ENCODE measurements at places on chromosomes 12 and 14. TPM values are rescaled to one million over a fixed set of nuclear protein-coding genes. Genes with fewer than 3 reads are reported as not detected.
A peak's percentile ranks its signal among the peaks of the same experiment; 100 is the strongest.

DNA sequence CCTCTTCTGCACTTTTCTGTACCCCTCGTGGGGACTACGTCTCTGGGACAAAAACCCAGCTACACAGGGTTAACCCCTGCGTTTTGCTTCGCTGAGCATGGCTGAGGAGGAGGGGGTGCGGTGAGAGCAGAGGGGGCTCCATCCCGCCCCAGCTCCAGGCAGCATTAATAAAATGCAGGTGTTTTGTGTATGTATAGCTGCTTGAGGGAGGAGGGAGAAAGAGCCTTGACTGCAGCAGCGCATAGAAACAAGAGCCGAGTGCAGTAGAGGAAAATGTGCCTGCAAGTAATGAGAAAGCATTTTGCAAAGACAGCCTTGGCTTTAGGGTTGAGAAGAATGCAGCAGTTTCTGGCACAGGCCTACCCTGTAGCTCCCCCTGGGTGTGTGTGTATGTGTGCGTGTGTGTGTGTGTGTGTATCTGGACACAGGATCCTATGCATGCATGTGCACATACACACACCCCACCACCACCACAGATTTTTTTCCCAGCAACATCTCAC is 103.9 kb downstream of the ZFP36L1 start:
- H3K36me3 ChIP-seq = no peaks in the 10 kb centered on the region
- peak overlapping the region; percentile 28 for H3K27ac ChIP-seq
- H3K27me3 ChIP-seq = no peaks in the 10 kb centered on the region
- H3K4me3 ChIP-seq = no peak overlapping the region
- peak; percentile 76 for DNase-seq
- H3K4me1 ChIP-seq = peaks cover 41% of the 10 kb centered on the region

GRCh38 chr14:56099081-56099797 is 19.0 kb upstream of the PELI2 start:
- no peak overlapping the region for H3K4me3 ChIP-seq
- H3K36me3 ChIP-seq = no peaks in the 10 kb centered on the region
- peaks cover 12% of the 10 kb centered on the region for H3K27me3 ChIP-seq
- peaks cover 4% of the 10 kb centered on the region for H3K4me1 ChIP-seq

DNA sequence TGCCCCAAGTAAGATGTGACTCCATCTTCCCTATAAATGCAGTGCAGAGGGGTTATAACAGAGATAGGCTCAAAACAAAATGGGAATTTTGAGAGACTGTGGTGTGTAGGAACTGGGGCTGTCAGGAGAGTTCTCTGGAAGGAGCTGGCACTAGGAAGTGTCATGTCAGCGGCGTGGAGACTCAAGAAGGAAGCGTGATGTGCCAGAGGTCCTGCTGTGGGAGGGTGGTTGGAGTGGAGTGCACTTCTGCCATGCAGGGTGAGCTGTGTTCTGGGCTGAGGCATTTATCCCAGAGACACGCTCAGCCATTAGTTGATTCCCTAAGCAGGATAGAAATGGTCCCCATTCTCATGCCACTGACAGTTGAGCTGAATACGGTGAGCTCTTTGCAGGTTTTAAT is 19.0 kb downstream of the GLT1D1 start:
- H3K4me3 ChIP-seq = no peak overlapping the region
- no peaks in the 10 kb centered on the region for H3K4me1 ChIP-seq
- no peaks in the 10 kb centered on the region for H3K36me3 ChIP-seq
- no peak for DNase-seq

- H3K4me1 ChIP-seq = no peaks in the 10 kb centered on the region
- no peak for DNase-seq
- H3K4me3 ChIP-seq = no peak overlapping the region
- no peaks in the 10 kb centered on the region for H3K27me3 ChIP-seq
These were observed 14.4 kb upstream of the SERPINA10 start for GRCh38 chr14:94307410-94307992.

DNA sequence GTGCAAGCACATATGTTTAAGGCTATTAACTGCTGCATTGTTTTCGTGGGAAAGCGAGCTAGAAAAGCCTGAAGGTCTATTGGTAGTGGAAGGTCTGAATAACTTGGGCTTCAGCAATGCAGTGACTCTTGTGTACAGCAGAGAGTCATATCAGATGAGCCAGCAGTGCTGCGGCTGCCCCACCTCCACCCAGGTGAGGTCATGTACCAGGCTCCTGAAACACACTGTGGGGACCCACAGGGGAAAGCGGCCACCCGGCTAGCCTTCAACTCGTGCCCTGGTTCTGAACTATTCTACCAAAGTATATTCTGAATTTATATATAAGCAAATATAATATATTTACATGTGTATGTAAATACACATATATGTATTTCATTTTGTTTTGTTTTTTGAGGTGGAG is 12.7 kb upstream of the RAN start:
- H3K27me3 ChIP-seq = peaks cover 4% of the 10 kb centered on the region
- H3K36me3 ChIP-seq = no peaks in the 10 kb centered on the region
- H3K4me3 ChIP-seq = no peak overlapping the region
- H3K27ac ChIP-seq = no peak overlapping the region
- no peak for DNase-seq

DNA sequence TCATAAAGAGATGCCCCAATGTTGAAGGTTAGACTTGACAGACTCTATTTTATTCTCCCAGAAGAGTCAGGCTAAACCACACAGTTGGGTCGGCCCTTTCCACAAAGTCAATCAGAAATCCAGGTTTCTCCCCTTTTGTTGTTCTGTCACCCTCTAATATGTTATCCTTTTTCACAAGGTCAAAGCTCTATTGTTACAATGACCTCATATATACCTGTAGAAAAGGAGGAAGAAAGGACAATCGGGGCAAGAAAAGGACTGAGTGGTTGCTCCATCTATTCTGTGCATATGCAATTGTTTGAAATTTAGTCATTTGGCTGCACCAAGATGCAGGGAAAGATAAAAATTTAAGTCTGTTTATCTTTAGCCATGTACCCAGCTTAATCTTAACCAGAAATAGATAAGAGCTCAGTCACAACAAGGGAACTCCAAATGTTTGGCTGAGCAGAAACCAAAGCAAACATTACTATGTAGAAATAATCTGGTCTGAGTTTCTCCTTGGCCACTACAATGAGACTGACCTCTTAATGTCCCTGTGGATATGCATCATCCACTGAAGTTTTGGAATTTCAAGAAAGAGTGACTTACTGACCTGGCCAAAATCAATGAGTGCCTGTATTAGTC is 503.7 kb downstream of the GALC start:
- H3K4me1 ChIP-seq = no peaks in the 10 kb centered on the region
- no peak overlapping the region for H3K4me3 ChIP-seq
- no peak overlapping the region for H3K27ac ChIP-seq
- no peaks in the 10 kb centered on the region for H3K27me3 ChIP-seq

DNA sequence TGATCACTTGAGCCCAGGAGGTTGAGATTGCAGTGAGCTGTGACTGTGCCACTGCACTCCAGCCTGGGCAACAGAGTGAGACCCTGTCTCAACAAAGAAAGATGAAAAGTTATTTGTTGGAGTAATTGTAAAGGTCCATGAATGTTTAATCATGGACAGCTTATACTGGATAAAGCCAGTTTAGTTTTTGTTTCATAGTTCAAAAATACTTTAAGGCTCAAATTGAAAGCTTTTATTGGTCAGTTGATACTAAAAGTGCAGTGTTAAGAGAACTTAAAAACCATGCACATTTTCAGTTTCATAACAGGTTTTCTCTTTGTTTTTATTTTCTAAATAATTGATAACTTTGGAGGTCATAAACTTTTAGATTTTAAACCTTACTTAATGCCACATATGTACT is 108.4 kb downstream of the MON2 start:
- H3K27me3 ChIP-seq = no peaks in the 10 kb centered on the region
- peaks cover 13% of the 10 kb centered on the region for H3K36me3 ChIP-seq
- no peak for DNase-seq
- no peak overlapping the region for H3K27ac ChIP-seq
- H3K4me3 ChIP-seq = no peak overlapping the region

GRCh38 chr12:26808766-26809476 is 24.1 kb downstream of the ITPR2 start:
- DNase-seq = no peak
- no peak overlapping the region for H3K4me3 ChIP-seq
- H3K4me1 ChIP-seq = peaks cover 2% of the 10 kb centered on the region
- H3K27ac ChIP-seq = no peak overlapping the region
- no peaks in the 10 kb centered on the region for H3K36me3 ChIP-seq
- H3K27me3 ChIP-seq = no peaks in the 10 kb centered on the region

DNA sequence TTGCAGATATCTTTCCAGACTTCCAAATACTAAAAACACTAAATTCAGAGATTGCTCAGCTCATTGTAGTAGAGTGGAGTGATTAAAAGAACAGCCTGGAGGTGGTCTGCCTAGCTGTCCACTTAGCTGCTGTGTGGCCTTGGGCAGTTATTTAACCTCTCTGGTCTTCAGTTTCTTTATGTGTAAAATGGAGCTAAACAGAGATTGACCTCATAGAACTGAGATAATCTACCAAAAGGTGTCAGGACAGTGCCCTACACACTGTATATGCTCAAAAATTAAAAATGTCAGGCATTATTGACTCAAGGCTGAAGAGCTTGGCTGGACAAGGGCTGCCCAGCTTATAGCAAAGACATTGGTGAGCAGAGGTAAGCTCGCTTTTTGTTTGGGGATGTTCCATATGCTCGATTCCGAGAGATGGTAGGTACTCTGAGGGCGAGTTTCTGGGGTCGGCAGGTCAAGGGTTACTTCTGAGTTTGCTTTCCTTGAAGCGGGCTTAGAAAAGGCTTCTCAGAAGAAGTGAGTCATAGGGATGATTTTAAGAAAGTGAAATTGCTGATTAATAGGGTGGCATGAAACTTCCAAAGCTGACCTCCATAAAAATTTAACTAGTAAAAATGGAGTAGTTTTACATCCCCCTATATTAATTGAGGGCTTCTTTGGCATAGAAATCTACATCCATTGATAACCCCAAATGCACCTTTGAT is 107.5 kb downstream of the GPATCH2L start:
- no peaks in the 10 kb centered on the region for H3K27me3 ChIP-seq
- H3K4me3 ChIP-seq = no peak overlapping the region
- DNase-seq = no peak
- H3K4me1 ChIP-seq = no peaks in the 10 kb centered on the region

DNA sequence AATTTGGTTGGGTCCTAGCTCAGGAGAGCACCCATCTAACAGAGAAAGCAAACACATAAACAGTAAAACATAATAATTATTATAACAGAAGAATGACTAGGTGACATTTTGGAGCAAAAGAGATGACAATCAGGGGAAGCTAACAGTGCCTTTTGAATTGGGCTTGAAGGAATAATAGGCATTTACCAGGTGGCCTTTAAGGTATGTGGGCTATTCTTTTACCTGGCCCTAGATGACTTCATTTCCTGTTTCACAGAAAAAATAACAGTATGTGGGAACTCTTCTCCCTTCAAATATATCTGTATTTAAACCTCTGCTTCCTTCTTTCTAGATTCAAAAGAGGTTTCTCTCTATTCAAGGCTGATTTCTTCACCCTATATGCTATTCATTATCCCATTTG is 3.8 kb downstream of the IRAK4 start:
- no peak for DNase-seq
- H3K36me3 ChIP-seq = no peaks in the 10 kb centered on the region
- H3K4me3 ChIP-seq = no peak overlapping the region

- no peaks in the 10 kb centered on the region for H3K27me3 ChIP-seq
- H3K27ac ChIP-seq = no peak overlapping the region
- H3K4me1 ChIP-seq = peaks cover 10% of the 10 kb centered on the region
These were observed 13.4 kb downstream of the GSG1 start for GRCh38 chr12:13090054-13090453.

DNA sequence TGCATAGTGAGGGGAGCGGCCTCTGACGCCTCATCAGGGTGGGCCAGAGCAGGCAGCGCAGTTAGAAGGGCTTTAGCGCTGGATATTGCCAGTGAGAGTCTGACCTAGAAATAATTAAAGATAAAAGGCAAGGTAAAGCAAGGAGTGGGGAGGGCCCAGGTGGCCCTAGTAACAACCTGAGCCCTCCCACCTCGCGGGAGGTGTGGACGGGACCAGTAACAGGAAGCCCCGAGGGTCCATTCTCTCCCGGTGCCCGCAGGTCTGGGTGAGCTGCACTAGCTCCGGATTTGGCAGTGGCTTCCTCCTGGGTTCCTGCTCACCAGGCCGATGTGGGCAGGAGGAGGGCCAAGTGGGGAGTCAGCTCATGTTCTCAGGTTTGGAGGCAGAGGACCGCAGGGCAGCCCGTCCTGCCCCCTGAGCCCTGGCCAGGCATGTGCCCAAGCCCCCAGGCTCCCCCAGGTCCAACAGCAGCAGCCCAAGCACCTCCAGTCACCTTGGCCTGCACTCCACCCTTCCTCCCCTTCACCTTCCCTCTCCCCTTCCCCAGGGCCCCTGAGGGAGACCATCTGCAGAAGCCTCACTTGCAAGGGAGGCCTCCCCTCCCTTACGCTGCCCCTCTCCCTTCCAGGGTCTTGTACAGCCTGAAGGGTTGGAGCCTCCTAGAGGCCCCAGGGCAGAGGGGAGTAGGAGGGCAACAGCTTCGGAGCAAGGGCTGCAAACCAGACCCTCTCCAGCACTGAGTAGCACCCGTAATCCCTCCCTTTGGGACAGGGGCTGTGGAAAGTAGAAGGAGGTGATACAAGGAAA is 144.3 kb upstream of the FKBP4 start:
- H3K4me1 ChIP-seq = no peaks in the 10 kb centered on the region
- H3K27ac ChIP-seq = no peak overlapping the region
- peaks cover 7% of the 10 kb centered on the region for H3K36me3 ChIP-seq
- H3K27me3 ChIP-seq = no peaks in the 10 kb centered on the region

DNA sequence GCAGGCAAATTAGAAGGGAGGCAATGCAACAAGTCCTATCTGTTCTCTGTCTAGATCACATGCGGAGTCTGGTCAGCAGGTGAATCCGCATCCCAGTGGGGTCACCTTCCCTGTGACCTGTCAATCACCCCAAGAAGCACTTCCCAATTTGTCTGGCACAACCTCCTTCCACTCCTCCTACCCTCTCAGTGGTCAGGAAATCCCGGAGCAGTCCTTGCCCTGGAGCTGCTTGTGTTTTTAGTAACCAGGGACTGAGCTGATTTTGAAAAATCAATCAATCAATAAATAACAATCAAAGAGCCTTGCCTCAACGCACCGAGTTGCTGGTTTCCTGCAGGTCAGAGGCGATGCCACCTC is 572 bp upstream of the ACSS3 start:
- peaks cover 2% of the 10 kb centered on the region for H3K4me1 ChIP-seq
- no peak overlapping the region for H3K27ac ChIP-seq
- no peaks in the 10 kb centered on the region for H3K36me3 ChIP-seq
- H3K27me3 ChIP-seq = no peaks in the 10 kb centered on the region

DNA sequence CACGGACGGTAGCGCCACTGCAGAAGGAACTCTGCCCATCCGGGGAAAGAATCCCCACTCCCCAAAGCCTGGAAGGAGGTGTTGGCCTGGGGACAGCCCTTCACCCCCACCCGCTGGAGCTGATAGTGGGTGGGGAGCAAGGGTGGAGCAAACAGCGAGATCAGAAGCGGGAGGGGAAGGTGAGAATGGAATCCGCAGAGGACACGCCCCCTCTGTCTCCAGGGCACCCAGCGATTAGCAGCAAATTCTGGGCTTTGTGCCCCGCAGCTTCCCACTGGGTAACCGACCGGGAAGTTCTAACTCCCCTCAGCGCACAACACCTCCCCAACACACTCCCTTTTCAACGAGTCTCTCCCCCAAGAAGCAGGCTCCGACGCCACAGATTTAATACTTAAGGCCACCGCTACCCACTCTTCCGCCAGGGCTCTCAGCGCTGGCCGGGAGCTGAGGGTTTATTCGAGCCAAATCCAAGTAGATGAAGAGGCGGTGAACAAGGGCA is 1.4 kb downstream of the SLC25A29 start:
- H3K36me3 ChIP-seq = peaks cover 7% of the 10 kb centered on the region
- H3K27ac ChIP-seq = peak overlapping the region; percentile 19
- peak; percentile 22 for DNase-seq

EID3 gene
- total RNA-seq = 6.9 TPM

RAB15 gene
- 3.3 TPM for total RNA-seq

WSCD2 gene
- not detected for total RNA-seq

CCDC177 gene
- not detected for total RNA-seq

AP1G2 gene
- total RNA-seq = 2.9 TPM
